Vagina (tissue), 2 donors: ENCODE measurements at places on chromosomes 2 and 18. TPM values are rescaled to one million over a fixed set of nuclear protein-coding genes. Genes with fewer than 3 reads are reported as not detected.
A peak's percentile ranks its signal among the peaks of the same experiment; 100 is the strongest.

Gene COLEC11
- not detected for total RNA-seq

Gene DSG4
- total RNA-seq = not detected

DNA sequence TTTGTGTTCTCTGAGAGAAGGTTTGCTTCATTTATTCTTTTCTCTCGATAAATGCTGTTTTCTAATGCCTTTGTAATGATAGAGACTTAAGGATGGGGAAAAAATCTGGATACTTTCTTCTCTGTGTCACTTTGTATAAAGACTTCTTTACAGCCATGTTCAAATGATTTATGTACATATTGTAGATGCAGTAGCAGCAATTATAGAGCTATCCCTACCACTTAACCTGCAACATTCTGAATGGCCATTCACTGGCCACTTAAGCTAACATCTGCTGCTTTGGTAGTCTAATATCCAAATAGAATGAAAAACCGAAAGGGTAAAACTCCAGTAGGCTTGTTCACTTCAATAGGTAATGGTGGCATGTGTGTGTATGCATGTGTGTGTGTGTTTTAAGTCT is 97.8 kb downstream of the CSRNP3 start:
- no peaks in the 10 kb centered on the region for H3K27me3 ChIP-seq
- no peak overlapping the region for H3K4me3 ChIP-seq
- H3K4me1 ChIP-seq = no peaks in the 10 kb centered on the region
- H3K36me3 ChIP-seq = no peaks in the 10 kb centered on the region
- no peak overlapping the region for H3K27ac ChIP-seq

DNA sequence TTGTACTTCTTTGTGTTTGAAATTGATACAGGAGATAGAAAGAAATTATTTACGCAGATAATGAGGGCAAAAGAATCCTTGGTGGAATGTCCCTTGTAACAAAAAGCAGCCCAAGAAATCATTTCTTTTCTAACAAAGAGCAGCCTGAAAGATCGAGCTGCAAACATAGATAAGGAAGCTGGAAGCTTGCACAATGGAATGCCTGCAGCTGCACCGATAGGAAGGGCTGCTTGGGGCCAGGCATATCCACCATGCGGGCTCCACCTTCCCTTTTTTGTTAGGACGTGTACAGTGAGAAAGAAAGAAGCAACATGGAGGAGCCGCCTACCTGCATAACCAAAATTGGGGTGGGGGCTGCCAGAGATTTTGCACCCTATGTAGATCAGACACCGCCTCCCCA is 568.7 kb downstream of the METTL4 start:
- H3K27ac ChIP-seq = no peak overlapping the region
- no peaks in the 10 kb centered on the region for H3K4me1 ChIP-seq
- H3K36me3 ChIP-seq = no peaks in the 10 kb centered on the region
- DNase-seq = no peak

DNA sequence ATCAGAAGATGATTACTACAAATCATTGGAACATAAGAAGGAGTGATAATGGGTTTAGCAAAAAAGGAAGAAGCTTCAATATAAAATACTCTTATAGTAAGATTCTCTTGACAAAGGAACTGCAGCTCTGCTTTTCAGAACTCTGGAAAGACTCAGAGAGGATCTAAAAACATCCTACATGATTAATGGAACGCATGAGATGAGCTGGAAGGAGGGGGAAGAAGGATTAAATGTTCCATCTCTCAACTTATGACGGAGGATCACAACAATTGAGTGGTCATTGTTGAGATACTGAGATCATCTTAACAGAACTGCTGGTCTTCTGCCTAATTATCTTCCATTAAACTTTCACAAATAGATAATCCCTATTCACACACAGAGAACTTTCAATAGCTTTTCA is 267.5 kb upstream of the SLC8A1 start:
- no peak overlapping the region for H3K27ac ChIP-seq
- DNase-seq = no peak
- no peak overlapping the region for H3K4me3 ChIP-seq
- H3K36me3 ChIP-seq = no peaks in the 10 kb centered on the region
- H3K4me1 ChIP-seq = no peaks in the 10 kb centered on the region
- no peaks in the 10 kb centered on the region for H3K27me3 ChIP-seq

DNA sequence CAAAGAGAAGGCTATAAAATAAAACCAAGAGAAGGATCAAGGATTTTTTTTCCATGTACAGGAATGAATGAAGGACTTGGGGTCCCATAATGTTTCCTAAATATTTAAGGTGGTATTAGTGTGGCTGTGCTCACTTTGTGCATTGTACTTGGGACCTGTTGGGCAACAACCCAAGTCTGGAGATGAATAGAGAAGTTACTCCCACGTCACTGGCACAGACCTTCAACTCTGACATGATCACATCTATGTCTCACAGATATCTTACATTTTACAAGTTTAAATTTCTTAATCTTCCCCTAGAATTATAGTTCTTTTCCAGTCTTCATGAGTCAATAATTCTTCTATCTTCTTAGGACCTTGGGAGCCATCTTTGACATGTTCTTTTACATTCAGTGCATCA is 133.4 kb downstream of the PLCL1 start:
- no peak overlapping the region for H3K27ac ChIP-seq
- no peaks in the 10 kb centered on the region for H3K4me1 ChIP-seq
- H3K36me3 ChIP-seq = no peaks in the 10 kb centered on the region
- H3K4me3 ChIP-seq = no peak overlapping the region
- no peak for DNase-seq

- no peak for DNase-seq
- H3K27ac ChIP-seq = no peak overlapping the region
- no peak overlapping the region for H3K4me3 ChIP-seq
- H3K36me3 ChIP-seq = no peaks in the 10 kb centered on the region
- no peaks in the 10 kb centered on the region for H3K4me1 ChIP-seq
- no peaks in the 10 kb centered on the region for H3K27me3 ChIP-seq
Measured at GRCh38 chr2:96359310-96359709, 23.7 kb downstream of the NCAPH start.

DNA sequence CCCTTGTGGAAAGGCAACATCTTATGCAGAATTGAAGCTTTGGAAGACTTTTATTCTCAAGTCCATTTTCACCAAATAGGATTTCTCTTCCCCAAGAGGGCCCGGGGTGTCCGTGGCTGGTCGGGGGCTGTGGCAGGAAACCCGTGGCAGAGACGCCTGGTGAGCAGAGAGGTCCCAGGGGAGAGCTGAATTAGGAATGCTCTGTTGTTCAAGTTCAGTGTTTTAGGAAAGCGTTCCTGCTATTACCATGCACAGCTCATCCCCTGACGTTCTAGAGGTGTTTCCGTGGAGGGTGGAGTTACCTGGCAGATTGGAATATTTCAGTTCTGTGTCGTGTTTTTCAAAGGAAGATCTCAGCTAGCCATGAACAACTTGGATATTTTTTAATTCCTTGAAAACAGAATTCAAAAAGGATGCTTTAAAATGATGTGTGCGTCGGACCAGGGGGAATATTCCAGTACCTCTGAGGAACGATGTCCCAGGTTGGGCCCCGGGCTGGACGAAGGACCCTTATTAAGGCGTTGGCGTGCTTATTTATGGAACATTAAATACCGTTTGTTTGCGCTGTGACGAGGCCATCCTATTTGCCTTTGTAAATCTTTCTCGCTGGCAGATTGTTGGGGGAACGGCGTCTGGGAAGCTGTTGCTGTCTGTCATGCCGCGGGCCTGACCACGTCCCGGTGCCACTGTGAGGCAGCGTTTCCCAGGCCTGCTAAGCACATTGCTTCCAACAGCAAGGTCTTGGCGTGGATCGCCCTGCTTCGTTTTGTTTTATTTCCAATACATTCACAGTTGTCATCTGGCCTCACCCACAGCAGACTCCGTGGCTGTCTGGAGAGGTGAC is 8.2 kb downstream of the NFATC1 start:
- H3K36me3 ChIP-seq = no peaks in the 10 kb centered on the region
- H3K27ac ChIP-seq = peak overlapping the region; percentile 64
- H3K4me3 ChIP-seq = no peak overlapping the region
- no peaks in the 10 kb centered on the region for H3K27me3 ChIP-seq
